ENCODE measurements at places on chromosomes 2 and 18. TPM values are rescaled to one million over a fixed set of nuclear protein-coding genes. Genes with fewer than 3 reads are reported as not detected.
A peak's percentile ranks its signal among the peaks of the same experiment; 100 is the strongest.

The CDK15 gene
- polyA plus RNA-seq: 3.7 TPM

DNA sequence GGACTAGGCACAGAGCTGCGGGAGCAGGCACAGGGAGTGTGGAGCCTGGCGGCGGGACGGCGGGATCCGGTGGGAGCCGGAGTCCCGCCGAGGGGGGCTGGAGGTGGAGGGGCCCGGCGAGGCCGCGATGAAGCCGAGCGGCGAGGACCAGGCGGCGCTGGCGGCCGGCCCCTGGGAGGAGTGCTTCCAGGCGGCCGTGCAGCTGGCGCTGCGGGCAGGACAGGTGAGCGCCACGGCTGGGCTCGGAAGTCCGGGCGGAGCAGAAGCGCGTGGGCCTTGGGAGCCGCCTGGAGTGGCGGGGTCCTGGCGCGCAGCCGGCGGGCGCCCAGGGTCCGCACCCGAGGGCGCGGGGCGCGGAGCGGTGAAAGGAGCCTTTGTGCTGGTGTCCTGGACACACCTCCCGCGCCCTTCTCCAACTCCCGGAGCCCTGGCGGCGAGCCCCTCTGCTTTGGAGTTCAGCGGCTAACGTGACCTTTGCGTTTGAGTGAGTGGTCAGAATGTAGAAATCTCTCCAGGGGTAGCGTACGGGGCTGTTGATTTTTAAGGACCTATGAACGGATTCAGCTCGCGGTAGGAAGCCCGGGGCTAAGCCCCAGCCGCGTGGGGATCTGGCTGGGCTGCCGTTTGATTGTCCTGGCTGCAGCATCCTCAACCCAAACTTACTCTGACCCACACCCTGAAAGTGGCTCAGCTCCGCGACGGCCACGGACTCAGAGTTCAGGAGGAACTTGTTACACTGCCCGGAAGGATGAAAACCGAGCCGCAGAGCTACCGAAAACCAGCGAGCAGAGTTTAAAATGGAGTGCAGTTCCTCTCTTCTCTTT lies 448 bp downstream of the IMPA2 start:
- H3K27ac ChIP-seq: peak overlapping the region; percentile 99
- no peaks in the 10 kb centered on the region for H3K36me3 ChIP-seq
- peak overlapping the region; percentile 92 for H3K4me3 ChIP-seq

- no peak overlapping the region for H3K4me3 ChIP-seq
- no peak overlapping the region for H3K27ac ChIP-seq
- H3K27me3 ChIP-seq: no peaks in the 10 kb centered on the region
- DNase-seq: no peak
These were observed 25.7 kb downstream of the NPPC start for GRCh38 chr2:231900486-231900942.

The GULP1 gene
- 22.3 TPM for polyA plus RNA-seq

The DPP4 gene
- polyA plus RNA-seq: 46.6 TPM

GRCh38 chr2:54560146-54560881 lies 104.2 kb downstream of the SPTBN1 start:
- H3K36me3 ChIP-seq: no peaks in the 10 kb centered on the region
- peak overlapping the region; percentile 50 for H3K4me3 ChIP-seq
- no peaks in the 10 kb centered on the region for H3K27me3 ChIP-seq
- H3K27ac ChIP-seq: peak overlapping the region; percentile 17

Measured in ovary (tissue), 10 donors.